Fibroblast of skin of right biceps (primary cell): ENCODE measurements at places on chromosomes 11 and 22.

DNA sequence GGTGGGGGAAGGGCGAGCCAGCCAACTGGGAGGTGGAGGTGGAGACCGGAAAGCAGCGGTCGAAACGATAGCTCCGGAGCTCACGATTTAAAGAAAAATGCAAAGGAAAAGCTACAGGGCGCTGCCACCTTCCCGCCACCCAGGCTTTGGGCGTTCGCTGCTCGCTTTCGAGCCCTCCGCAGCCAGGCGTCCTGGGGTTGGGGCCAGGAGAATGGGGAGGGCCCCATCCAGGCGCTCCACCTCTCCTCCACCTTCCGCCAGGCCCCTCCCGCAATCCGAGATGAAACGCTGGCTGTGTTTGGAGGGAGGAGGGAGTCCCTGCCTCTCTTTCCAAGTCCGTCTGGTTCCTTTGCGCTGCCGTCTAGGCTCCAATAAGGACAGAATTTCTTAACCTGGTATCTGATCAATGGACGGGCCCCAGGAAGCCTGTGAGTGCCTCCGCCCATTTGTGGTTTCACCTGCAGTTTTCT, 483 bp upstream of the ABTB2 start:
- DNase-seq: peak; percentile 54

DNA sequence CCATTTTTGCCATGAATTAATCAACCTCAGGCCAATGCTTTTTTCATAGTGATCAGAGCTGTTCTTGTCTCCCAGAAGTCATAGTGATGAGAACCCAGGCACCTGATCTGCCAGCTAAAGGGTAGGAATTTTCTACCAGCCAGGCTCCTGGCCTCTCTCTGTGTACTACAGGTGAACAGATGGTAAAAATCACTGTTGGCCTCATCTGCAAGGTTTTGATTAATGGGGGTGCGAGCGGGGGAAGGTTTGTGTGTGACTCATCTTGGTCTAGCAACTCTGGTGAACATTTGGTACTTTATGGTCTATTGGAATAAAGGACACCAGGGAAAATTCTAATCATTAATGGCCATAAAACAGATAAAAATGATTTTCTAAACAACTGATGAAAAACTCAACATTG, 14.4 kb upstream of the APOL4 start:
- DNase-seq: no peak

GRCh38 chr11:69171476-69172240, 15.9 kb downstream of the SMIM38 start:
- DNase-seq: no peak

GRCh38 chr11:47124675-47125074, 52.0 kb downstream of the ARFGAP2 start:
- peak; percentile 15 for DNase-seq

DNA sequence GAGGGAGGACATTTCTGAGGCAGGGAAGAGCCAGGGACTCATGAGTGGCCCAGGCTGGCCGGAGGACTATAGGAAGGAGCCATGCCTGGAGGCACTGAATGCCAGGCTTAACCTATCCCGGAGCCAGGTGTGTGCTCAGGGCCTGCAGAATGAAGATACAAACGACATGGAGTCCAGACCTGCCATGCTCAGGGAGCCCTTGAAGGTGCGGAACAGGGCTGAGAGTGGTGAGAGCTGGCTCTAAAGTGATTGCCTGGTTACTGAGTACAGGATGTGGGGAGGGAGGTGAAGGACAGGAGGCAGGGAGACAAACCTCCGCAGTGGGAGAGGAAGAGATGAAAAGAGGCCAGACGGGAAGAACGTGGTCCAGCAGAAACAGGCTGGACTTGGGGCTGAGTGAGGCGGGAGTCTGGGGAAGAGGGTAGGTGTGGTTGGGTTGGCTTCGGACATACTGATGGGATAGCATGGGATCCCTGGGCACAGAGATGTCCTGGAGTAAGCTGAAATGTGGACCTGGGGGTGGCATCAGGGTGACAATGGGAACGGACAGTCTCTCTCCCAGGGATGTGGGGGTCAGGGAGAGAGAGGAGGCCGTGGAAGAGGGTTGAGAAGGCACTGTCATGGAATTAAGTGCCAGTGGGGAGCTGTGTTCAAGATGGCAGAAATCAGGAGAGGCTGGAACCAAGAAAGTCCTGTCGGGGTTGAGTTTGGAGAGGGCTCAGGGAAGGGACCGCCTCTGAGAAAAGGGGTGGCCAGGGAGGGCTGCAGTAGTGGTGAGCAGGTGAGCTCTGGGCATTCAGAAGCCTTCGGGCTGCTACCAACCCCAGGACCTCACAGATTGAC, 1.5 kb upstream of the ANKRD13D start:
- no peak for DNase-seq

GRCh38 chr11:123587044-123587443, 67.4 kb downstream of the SCN3B start:
- peak; percentile 24 for DNase-seq

GRCh38 chr22:43310311-43310710, 32.9 kb downstream of the SCUBE1 start:
- DNase-seq: peak; percentile 8
